Central memory CD8-positive, alpha-beta T cell (primary cell): ENCODE measurements at places on chromosomes 12 and 14.
A peak's percentile ranks its signal among the peaks of the same experiment; 100 is the strongest.

- no peak for DNase-seq
Observed at GRCh38 chr14:25381498-25381897, 331.6 kb upstream of the STXBP6 start.

- DNase-seq, result peak; percentile 28
Observed at GRCh38 chr14:31025367-31026076, at the start of gene AP4S1. TSS of gene AP4S1 (plus strand) at chr14:31025649. CDS start at chr14:31066197, 40,548 bp downstream.

GRCh38 chr14:62934439-62934838 lies 110.8 kb downstream of the KCNH5 start:
- no peak for DNase-seq

DNA sequence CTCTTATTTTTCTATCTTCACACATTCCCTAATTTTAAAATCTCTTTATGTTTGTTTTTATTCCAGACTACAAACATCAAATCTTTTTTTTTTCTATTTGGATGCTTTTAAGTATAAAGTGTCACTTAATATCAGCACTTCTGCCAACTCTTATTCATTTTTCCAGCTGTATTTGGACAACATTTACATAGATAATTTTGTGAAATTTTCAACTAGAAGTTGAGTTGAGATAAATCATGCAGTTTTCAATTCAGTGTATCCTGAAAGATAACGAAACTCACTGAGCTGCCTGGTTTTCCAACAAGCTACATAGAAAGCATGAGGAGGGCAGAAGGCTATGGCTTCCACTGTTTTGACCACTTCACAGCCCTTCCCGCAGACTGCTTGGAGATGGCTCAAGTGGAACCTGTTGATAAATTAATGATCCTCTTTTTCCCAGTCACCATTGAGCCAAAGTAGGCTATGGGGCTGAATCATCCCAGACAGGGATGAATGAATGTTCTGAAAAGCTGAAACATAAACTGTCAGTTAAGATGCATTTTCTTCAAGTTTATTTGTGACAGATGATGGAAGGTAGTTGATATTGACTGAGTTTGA lies 213.9 kb downstream of the RAD51B start:
- no peak for DNase-seq

DNA sequence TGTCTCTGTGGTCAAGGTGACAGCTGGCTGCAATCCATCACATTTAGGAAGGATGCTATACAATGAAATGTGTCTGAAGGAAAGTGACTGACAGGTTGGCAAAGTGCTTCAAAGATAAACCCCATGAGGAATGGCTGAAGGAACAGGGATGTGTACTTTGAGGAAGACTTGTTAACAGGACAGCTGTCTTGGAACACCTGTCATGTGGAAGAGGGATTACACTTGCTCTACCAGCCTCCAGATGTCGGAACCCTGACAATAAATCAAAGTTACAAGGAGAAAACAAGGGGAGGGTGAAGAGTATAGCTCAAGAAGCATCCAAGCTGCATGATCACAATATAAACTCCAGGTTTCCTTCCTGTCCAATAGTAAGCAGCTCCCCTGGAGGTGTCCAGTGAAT lies 147.8 kb upstream of the TMCC3 start:
- DNase-seq, result no peak

DNA sequence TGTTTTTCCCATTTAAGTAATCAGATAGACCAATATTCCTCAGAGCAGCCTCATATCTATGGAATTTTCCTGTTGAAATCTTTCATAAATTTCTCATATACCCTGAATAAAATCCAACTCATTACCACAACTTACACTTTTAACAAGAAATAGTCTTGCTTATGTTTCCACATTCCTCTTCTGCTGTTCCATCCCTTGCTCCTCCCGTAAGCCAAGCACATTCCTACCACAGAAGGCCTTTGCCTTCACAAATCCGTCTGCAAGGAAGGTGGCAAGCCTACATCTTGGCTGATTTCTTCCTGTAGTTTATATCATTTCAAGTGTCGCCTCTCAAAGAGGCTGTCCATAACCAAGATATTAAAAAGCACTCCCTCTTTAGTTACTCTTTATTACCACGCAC lies 127.7 kb downstream of the C12orf50 start:
- DNase-seq, result no peak
